ENCODE measurements at places on chromosomes 7 and 10.

- DNase-seq, result peak; percentile 43
These were observed 94.0 kb upstream of the ZMIZ1 start for GRCh38 chr10:78974617-78975317.

DNA sequence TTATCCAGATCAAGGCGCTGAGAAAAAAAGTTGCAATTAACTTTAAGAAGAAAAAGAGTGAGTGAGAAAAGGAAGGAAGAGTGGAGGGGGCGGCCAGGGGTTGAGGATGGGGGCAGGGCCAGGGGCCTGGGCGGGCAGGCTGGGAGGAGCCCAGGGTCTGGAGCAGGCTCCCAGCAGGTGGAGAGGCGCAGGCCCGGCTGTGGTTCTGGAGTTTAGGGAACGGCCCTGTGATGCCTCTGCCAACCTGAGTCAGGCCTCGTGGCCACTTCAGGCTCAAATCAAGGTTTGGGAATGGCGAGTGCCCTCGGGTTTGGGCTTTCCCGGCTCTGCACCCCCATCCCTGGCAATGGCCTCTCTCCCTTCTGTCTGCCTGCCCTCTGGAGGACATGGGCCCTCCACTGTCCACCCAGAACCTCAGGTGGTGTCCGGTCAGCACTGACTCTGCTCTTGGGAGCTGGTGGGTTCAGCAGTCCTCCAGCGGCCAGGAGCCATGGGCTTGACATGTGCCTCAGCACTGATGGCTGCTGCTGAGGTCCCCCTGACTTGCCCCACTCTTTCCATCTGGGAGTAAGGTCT, 41.0 kb upstream of the EMX2 start:
- no peak for DNase-seq

GRCh38 chr10:95297402-95297801, 6.6 kb upstream of the PDLIM1 start:
- DNase-seq, result no peak

DNA sequence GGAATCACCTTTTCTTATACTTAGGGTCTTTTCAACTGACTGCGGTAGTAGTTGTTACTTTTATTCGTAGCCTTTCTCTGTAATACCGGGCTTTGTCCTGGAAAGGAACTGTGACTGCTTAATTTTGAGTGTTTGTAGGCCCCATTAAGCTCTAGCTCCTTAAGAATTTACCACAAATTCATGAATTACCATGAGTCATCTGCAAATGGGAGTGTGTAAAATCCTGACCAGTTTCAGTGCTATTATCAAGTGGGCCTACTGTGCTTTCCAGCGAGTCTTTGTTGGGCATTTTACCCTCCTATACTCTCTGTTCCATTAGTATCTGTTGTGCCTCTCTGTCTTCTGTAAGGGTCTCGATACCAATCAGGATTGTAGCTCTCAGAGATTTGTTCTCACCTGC, 49.7 kb downstream of the ZMYND11 start:
- no peak for DNase-seq

- no peak for DNase-seq
These were observed 3.2 kb upstream of the CLDN4 start for GRCh38 chr7:73827567-73828106.

DNA sequence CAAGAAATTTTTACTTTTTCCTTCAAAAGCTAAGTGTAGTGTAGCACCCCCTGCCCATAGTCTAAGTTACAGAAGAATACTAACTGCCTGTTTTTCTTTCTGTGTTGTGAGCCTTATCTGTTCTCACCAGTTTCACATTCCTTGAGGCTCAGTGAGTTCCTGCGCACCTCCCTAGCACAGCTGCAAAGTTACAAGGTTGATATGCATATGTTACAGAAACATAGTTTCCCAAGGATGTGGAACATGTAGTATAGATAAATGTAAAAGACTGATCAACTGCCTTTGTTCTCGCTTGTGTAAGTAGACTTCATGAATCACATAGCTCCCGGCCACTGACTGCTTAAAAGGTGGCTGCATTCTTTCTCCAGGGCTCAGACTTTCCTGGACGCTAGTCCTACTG, 6.7 kb upstream of the ZNF33B start:
- DNase-seq, result no peak

GRCh38 chr10:89074120-89074519, 83.5 kb downstream of the FAS start:
- peak; percentile 60 for DNase-seq

GRCh38 chr7:18667466-18667865, 171.9 kb downstream of the HDAC9 start:
- DNase-seq, result no peak

DNA sequence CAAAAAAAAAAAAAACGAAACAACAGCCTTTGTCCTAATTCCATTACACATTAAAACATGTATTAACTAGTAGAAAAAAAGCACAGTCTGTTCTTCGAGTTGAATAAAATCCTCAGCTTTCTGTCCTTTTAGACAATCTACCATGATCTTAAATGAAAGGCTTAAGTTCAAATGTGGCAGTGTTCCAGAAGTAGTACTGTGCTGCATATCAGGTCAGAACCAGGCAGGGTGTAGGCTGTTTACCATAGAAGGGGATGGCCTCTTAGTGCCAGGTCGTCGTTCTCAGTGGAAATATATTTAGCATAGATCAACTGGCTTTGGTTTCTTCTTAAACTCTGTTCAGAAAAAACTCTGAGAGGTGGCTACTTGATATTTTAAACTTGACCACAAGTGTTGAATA, 612.0 kb downstream of the CNTNAP2 start:
- no peak for DNase-seq

DNA sequence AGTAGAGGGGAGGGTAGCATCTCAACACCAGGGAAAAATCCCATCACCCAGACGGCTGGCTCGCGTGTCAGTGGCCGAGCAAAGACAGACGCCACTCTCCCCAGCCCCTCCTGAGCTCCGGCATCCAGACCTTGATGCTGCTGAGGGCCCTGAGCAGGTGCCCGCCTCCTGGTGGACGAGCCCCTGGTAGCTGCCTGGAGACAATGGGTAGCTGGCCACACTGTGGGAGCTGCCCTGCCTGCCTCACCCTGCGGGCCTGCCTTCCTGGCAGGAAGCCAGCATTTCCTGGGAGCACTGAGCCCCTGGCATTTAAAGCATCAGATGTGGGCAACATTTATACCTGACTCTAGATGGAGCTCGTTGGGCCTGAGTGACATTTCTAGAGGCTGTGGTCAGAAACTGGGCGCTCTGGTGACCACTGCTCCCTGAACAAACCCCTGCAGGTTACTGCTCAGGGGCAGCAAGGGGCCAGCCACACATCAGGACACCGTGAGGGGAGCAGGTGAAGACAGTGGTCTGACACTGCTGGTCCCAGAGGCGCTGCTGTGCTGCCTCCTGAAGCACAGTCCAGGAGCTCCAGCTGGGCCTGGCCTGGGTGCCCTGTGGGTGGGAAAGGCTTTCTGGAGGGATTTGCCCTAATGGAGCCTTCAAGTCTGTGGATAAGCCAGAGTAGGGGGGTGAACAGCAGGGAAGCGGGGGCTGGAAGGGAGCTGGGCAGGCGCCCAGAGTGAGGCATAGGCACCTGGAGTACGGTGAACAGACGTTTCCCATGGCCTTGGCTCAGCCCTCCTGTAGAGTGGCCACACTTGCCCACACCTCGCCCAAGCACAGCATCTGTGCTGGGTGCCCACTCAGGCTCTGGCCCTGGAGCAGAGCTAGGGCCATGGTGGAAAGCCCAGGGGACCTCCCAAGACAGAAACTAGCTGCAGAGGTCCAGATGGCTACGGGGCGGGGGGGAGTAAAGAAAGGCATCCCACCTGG, 138.7 kb downstream of the MAPK8 start:
- no peak for DNase-seq

- no peak for DNase-seq
These were observed 59.8 kb downstream of the CPVL start for GRCh38 chr7:29086545-29086944.

DNA sequence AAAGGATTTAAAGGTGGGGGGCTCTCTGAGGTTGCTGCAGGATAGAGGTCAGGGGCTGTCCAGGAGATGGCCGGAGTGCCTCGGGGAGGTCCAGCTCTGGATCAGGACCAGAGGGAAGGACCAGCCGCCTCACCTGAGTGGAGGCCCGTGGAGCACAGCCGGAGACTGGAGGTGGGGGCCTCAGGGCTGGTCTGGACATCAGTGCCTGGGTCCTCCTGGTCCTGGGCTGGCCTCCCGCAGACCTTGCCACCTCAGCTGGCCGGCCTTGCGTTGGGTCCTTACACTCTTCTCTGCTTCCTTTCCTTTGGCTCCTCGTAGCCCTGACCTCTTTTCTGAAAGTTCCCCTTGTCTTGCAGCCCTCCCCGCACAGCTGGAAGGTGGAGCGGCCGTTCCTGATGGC, 2.0 kb downstream of the SUN1 start:
- DNase-seq, result no peak

GRCh38 chr7:8362723-8363369, 70.6 kb upstream of the NXPH1 start:
- DNase-seq, result no peak

GRCh38 chr7:22150221-22150620, 204.5 kb upstream of the CDCA7L start:
- DNase-seq, result no peak

DNA sequence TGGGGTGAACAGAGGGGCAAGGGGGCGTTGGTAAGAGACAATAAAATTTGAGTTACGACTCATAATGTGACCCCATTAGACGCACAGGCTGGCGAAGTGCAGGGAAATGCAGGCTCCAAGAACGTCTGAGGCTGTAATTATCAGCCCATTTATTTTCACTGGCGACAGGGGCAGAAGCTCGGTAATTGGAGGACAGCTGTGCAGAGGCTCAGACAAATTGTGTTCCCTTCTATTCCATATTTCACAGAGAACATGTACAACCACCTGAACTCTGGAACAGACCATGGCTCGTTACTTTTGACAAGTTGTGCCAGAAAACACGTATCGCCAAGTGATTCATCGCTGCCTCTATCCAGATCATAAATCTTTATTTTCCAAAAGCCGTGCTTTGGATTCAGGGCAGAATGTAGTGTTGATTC, 137.3 kb upstream of the FRMD4A start:
- no peak for DNase-seq

- no peak for DNase-seq
These were observed 277.0 kb downstream of the MALRD1 start for GRCh38 chr10:19325581-19325980.

- peak; percentile 31 for DNase-seq
These were observed 804 bp downstream of the C10orf95 start for GRCh38 chr10:102450374-102451104.

DNA sequence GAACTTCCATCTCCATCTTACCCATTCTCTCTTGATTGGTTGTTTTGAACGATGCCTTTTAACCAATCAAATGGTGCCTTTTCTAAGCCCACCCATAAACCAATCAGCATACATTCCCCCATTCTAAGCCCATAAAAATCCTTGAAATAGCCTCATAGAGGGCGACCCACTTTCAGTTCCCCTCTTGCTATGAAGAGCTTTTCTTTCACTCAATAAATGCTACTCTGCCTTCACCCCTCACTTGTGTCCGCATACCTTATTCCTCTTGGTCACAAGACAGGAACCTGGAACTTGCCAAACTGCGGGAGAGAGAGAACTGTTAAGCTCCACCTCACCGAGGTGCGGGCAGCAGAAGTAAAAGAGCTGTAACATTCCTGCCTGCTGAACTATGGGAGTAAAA, 1602.0 kb upstream of the LRRTM3 start:
- no peak for DNase-seq

DNA sequence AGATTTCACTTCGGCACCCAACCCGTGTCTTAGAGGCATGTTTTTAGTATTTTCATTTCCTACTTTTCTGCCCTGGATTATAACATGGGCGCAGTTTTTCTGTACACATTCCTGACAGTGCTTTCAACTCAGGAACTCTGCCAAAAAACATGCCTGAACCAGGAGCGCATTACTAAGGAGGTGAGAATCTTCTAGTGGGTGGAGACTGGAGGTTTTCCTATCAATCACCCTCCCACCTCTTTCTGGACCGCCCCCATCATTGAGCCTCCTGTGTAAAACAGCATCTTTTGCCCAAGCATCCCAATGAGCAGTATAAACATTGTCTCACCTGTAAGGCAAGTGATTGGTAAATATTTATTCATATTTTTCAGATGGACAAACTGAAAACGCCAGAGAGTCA, 53.2 kb downstream of the STK17A start:
- no peak for DNase-seq

DNA sequence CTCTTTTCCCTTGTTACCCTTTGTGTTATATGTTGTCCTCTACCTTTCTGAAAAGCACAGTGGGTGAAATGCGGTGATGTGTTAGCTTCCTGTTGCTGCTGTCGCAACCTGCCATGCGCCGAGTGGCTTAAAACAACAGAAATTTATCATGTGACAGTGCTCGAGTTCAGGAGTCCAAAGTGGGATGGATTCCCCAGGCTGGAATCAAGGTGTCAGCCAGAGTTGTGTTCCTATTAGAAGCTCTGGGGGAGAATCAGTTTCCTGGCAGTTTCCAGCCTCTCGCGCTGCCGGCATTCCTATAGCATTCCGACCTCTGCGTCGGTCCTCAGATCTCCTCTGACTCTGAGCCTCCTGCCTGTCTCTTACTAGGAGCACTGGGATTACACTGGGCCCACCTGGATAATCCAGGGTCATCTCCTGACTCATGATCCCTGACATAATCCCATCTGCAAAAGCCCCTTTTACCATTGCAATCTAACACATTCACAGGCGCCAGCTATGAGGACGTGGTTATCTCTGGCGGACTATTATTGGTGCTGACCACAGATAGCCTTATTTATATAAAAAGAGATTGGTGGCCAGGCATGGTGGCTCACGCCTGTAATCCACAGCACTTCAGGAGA, 207.5 kb downstream of the CUX1 start:
- no peak for DNase-seq

DNA sequence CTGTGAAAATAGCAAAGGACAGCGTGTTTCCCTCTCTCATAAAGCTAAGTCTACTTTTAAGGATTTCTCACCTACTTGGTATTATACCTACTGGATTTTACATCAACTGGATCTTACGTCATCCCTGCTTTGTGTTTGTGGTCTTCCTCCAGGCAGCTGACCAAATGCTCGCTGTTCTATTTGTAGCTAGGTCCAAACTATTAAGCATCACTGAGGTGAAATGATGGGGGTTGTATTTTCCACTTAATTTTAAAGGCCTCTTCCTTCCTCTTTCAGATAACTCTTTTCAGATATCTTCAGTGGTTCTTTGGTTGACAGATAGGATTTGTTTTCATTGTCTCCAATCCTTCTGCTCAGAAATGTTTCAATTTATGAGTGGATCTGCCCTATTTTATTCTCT, 169.7 kb downstream of the RNLS start:
- no peak for DNase-seq

DNA sequence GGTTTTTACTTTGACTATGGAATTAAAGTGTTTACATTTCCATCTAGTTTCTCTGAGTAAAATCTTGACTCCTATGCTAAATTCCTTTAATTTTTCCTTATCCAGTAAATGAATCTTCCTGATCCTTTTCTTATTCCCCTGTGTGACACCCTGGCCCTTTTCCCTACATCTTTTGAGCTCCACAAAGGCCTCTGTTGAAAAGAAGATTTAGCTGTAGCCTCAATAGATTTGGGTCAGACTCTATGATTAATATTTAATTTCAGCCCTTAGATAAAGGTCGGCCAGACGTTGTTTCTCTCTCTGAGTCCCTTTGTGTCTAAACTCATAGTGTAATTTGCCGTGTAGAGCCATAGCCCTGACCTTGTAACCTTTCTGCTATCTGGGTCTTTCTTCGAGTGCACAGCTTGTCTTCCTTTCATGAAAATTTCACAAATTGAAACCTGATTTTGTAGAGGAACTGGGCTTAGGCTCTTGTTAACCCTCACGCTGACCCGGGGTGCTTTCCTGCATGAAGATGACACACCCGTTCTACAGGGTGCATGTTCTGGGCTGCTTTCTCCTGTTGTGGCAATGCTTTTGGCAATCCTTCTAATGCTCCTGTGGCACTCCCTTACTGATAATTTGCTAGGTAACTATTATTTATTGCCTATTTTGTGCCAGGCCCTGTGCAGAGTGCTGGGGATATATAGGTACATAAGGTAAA, 21.2 kb downstream of the LSMEM1 start:
- no peak for DNase-seq

Data from tibial nerve (tissue), 4 donors.